ENCODE measurements at places on chromosomes 12 and 14.

DNA sequence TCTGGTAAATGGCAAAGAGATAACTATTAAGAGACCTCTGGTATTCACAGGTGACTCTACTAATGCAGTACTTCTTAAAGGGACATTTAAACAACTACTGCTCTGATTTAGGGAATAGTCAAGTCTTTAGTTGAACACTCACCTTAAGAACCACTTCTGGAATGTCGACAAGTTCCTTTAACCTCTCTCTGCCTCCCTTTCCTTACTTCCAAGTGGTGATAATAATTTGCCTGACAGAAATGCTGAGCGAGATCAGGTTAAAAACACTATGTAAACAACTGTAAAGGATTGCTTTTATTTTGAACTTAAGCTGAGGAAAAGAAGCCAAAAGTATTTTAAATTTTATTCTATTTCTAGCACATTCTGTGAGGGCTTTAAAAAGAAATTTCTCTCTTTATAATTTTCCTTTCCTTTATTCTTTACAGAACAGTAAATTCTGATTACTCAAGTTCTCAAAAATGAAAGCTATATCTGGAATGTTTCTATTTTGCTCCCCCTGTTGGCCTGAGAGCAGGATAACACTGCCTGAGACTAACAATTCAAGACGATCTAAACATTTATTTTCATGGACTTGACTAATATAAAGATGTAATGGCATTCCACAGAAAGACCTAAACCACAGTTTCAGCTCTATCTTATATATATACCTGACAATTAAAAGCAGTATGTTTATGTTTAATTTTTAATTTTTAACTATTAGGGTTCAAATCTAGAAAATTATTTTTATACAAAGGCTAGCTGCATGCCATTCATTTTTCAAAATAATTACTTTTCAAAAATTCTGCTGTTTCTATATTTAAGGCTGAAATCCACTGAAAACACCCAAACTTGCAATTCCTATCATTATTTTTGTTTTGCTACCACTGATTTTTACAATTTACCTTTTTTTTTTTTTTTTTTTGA, 29.2 kb downstream of the ZCCHC8 start:
- DNase-seq, result peak; percentile 72

DNA sequence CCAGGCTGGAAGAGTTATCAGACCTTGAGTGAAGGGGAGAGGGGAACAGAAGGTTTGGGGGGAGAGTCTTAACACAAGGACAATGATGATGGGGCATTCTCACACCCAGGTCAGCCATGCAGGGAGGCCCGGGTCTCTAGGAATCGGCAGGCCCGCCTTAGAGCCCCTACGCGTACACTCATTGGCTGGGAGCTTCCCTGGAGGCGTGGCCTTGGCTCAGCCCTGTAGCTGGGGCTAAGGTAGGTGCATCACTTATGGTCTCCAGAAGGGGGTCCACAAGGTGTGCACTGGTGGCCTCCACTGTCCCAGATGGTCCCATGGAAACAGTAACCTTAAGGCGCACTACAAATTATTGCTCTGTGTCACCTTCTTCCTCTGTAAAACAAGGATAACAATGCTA, 660.1 kb downstream of the MED13L start:
- no peak for DNase-seq

DNA sequence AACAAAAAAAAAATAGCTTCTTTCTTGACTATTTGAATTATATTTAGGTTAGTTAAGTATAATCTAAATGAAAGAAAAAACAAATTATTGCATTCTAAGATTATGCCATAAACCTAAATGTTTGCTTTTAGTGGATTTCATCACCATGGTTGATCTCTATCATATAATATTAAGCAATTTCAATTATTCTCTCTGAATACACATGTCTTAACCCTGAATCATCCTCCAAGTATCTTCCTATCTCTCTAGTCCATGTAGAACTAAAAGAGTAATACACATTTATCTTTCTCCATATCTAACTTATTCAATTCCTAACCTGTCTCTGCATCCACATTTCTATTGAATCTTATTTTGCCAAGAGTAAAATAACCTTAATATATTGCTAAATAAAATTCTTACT, 59.6 kb downstream of the PPFIA2 start:
- no peak for DNase-seq

DNA sequence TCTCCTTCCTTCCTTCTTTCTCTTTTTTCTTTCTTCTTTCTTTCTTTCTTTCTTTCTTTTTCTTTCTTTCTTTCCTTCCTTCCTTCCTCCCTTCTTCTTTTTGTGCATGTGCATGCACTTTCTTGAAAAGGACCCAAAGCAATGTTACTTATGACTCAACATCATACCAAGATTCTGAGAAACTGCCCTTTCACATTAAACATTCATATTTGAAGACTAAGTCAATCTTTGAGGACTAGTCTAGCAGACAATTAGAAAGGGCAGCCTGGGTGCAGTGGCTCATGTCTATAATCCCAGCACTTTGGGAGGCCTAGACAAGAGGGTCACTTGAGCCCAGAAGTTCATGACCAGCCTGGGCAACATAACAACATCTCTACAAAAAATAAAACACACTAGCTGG, 212.8 kb upstream of the KITLG start:
- no peak for DNase-seq

DNA sequence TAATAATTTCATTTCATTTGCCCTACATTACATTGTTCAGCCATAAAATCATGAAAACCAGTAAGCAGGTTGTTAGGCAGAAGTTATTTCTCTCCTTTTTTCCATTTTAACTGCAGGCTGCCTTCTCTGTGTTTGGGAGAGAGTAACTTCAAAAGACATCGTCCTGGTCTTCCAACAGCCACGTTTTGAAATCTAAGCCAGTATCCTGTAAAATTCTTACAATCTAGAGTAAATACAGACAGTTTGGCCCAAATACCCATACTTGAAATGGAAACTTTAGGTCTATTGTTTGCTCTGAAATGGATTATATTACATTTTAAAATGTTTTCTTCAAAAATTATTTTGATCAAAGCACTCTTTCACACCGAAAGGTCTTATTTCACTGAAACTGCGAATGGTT, 66.1 kb upstream of the SLCO1C1 start:
- no peak for DNase-seq

DNA sequence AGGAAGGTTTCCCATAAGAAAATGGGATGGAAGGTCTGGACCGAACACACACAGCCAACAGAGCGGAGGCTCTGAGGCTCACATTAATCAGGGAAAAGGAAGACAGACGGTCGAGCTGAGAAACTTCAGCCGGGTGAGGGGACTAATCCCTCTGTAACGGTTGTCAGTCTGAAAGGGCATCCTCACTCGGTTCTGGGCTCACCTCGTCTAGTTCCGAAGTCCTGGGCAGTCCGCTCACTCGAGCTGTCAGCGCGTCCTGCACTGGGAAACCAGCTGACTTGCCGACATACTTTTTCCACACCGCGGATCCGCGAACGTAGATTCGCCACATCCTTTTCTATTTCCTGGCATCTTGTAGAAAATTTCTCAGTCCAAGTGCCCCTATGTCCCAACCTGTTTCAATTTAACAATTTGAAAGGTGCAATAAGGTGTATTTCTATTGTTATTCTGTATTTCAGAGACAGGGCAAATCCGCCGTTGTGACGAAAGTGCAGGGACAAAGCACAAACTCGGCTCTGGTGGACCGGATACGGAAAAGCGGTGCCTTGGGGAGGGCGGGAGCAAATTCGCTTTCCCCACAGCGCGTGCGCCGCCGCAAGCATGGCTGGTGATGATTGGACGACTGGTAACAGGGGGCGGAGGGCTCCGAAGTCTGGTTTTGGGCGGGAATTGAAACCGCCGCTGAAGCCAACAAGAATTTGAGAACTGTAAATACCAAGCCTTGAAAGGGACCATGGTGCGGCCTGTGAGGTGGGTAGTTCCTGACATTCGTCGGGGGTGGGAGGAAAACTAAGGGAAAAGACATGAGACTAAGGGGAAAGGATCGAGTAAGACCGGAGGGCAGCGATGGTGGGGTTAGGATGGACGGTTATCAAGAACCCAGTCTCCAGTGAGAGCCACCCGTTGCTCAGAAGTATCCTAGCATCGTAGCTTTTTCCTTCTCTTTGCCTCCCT, at the start of gene RAD51AP1:
Gene RAD51AP1, plus strand, starts transcription at position 684 of the 954 bp plus-strand sequence. Its CDS starts 50 bp downstream, at position 734.
- DNase-seq, result peak; percentile 98

DNA sequence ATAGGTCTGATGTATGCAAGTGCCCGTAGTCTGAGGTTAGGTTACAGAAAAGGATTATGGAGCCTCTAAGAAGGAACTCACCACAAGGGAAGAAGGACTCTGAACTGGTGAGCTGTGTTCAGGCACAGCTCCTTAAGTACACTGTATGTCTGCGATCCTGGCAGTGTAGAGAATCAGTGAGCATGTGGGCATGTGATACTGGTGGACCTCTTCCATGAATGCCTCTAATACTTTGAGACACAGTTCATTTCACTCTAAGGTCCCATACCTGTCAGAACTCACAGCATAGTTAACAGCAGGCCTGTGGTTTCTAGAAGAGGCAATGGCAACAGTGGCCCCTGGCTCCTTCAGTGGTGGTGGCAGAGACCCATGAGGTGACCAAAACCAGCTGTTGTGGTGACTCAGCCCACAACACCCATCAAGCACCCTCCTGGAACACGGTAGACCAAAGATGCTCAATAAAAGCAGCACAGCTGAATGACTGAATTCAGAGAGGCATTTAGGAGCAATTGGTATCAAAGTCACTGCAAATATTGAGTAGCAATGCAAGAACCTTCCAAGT, 6.9 kb upstream of the OR6J1 start:
- no peak for DNase-seq

- DNase-seq, result no peak
Observed at GRCh38 chr12:91920276-91920675, 225.4 kb downstream of the BTG1 start.

GRCh38 chr12:47990351-47991105, 13.7 kb downstream of the COL2A1 start:
- no peak for DNase-seq

DNA sequence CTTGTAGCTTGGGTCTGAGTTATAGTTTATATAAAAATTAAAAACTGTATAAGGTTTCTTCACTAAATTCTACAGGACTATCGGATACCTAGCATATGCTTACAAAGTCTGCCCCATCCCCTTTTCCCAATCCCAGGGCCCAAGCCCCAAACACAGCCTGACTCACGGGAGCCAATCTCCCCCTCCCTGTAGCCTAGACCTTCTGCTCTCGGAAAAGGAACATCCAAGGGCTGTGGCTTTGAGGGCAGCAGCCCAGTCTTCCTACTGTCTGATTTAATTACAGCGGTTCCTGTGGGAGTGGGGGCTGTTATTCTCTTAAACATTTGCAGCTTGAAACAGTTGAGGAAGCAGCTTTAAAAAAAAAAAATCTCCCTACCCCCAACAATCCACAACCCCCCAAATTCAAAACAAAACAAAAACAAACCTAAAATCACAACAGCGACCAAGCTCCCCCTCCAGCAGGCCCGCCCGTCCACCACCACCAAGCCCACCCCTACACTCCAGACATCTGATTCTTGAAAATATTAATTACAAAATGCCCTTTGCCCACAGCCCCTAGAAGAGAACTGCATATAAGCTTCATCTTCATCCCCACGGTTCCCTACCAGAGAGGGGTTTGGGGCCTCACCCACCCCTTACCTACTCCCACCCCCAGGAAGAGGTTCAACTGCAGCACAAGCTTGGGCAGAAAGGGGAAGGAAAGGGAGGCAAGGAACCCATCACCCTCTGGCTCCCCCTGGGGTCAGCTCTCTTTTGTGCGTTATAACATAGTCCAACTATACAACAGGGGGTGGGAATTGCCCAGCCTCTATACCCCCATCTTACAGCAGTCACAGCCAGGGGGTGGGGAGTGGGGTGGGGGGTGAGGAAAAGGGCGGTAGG, 1.1 kb upstream of the PRKAG1 start:
- peak; percentile 42 for DNase-seq

DNA sequence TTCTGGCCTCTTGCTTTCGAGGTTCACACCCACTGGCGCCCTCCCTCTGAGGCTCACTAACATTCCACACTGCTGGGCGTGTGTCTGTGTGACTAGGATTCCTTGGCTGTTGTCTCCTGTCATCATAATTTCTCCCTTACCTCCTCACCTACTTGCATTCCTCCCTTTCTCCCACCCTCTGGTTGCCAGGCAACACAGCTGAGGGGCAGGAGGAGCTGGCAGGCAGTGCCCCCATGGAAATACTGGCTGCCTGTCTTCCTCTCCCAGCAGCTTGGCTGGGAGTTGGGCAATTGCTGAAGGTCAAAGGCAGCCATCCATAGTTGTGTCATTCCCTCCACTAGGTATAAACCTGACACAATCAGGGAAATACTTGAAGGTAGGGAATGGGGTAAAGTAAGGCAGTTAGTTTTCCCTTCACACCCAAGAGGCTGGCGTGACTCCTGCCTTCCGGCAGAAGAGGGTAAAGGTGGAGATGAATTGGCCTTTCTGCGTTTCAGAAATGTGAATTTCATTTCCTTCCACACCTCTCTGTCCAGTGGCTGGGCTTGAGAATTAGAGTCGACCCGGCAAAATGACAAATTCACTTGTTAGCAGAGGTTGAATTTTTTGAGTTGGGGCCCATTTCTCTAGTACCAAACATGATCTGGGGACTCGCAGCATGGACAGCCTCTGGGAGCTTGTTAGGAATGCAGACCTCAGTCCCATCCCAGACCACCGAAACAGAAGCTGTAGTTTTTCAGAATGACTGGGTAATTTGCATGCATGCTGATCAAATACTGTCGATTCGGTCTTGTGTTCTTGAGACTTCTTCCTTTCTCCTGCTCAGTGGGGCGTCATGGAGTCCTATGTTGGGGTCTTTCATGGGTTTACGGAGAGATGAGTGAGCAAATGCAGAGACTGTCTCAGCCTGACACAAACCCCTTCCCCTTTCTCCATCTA, 24.3 kb upstream of the EMP1 start:
- no peak for DNase-seq

DNA sequence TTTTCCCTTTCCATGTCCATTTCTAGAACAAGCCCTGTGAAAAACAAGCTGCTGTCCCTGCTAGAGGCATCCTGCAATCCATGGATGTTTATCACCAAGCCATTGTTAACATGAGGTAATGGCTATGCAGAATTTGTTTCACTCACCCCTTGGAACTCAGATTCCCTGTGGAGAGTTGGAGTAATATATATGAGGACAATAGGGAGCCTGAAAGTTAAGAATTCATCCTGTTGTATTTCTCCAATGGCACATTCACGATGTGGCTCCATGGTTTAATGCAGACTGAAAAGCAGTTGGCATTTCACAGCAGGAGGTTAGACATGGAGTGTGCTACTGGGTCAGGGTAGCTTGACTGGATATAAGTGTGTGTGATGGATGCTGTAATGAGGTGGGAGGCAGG, 32.4 kb downstream of the GPR65 start:
- no peak for DNase-seq

Data from NCI-H2171 treated with DMSO at 0.1 percent for 48 hours (cell line).